ENCODE measurements at places on chromosomes 5 and 9. TPM values are rescaled to one million over a fixed set of nuclear protein-coding genes. Genes with fewer than 3 reads are reported as not detected.

The KDM3B gene
- 64.8 TPM for total RNA-seq

The CAMSAP1 gene
- total RNA-seq: 16.6 TPM

DNA sequence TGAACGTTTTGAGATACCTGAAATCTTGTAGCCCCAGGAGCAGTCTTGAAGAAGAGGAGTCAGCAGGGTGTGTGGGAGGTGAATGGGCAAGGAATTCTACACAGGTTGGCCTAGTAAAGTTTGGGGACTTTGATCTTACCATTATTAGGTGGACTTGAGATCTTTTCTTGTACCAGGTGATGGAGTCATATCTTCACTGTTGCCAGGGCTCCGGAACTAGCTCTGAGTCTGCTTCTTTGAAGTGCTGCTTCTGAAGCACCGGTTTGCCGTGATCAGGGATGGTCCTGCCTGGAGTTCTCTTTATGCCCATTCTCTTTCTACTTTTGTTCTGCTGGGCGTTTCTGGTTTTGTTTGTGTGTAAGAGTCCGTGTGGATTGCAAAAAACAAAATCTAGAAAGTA is 27.4 kb downstream of the RCL1 start:
- no peaks in the 10 kb centered on the region for H3K4me1 ChIP-seq
- H3K27ac ChIP-seq: no peak overlapping the region
- no peaks in the 10 kb centered on the region for H3K27me3 ChIP-seq
- no peaks in the 10 kb centered on the region for H3K36me3 ChIP-seq
- DNase-seq: no peak

The FOXI1 gene
- not detected for total RNA-seq

GRCh38 chr5:103829585-103829984 is 267.0 kb upstream of the NUDT12 start:
- H3K36me3 ChIP-seq: no peaks in the 10 kb centered on the region
- no peaks in the 10 kb centered on the region for H3K4me1 ChIP-seq
- H3K27ac ChIP-seq: no peak overlapping the region
- H3K27me3 ChIP-seq: no peaks in the 10 kb centered on the region
- H3K4me3 ChIP-seq: no peak overlapping the region

DNA sequence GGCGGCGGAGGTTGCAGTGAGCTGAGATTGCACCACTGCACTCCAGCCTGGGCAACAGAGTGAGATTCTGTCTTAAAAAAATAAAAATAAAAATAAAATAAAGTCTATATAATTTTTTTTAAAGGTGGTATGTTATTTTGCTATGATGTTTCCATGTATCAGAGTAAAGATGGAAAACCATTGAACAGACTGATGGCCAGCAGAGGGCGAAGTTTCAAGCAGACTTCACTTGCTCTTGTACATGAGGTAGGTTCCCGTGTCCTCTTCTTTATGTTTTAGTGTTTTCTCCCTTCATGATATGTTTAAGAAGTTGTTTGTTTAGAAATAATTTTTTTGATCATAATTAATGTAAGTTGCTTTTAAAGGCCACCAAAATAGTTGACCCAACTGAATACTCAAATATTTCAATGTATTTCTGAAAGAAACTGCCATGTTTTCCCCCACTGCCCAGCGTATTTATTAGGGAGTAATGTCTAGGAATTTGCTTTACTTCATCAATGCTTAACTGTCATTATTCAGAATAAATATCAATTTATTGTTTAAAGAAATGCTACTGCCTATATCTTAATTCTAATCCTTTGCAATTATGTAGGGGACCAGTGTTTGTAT is 146.4 kb downstream of the HACD4 start:
- peak; percentile 16 for DNase-seq
- H3K4me3 ChIP-seq: no peak overlapping the region
- H3K27ac ChIP-seq: no peak overlapping the region
- H3K36me3 ChIP-seq: no peaks in the 10 kb centered on the region

The TMEM232 gene
- 2.1 TPM for total RNA-seq

- H3K27me3 ChIP-seq: peaks cover 38% of the 10 kb centered on the region
- H3K27ac ChIP-seq: no peak overlapping the region
- no peak for DNase-seq
- H3K4me3 ChIP-seq: no peak overlapping the region
Observed at GRCh38 chr5:151630088-151630487, 39.0 kb upstream of the FAT2 start.

DNA sequence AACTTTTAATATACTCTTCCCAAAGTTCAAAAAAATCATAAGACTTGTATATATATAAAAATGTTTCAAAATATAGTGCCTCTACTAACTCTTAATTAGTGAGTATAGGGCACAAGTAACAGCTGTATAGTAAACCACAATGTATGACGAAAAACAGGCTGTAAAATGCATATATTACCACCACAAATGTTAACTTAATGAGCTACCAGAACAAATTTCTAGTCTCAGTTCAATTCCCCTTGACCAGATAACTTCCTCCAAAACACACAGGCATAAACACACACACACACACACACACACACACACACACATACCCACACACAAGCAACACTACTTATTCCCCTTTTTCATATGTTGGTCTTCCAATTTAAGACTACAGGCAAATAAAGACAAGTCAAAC is 78.8 kb downstream of the FBXL17 start:
- H3K4me3 ChIP-seq: no peak overlapping the region
- H3K27ac ChIP-seq: no peak overlapping the region
- no peaks in the 10 kb centered on the region for H3K27me3 ChIP-seq
- H3K4me1 ChIP-seq: no peaks in the 10 kb centered on the region

- no peak for DNase-seq
- H3K27me3 ChIP-seq: no peaks in the 10 kb centered on the region
- no peaks in the 10 kb centered on the region for H3K4me1 ChIP-seq
- no peak overlapping the region for H3K27ac ChIP-seq
- no peak overlapping the region for H3K4me3 ChIP-seq
Observed at GRCh38 chr5:14017904-14018303, 73.4 kb upstream of the DNAH5 start.

- H3K4me1 ChIP-seq: no peaks in the 10 kb centered on the region
- DNase-seq: no peak
- no peaks in the 10 kb centered on the region for H3K27me3 ChIP-seq
- no peaks in the 10 kb centered on the region for H3K36me3 ChIP-seq
Observed at GRCh38 chr5:25618821-25619220, 974.0 kb upstream of the CDH10 start.

DNA sequence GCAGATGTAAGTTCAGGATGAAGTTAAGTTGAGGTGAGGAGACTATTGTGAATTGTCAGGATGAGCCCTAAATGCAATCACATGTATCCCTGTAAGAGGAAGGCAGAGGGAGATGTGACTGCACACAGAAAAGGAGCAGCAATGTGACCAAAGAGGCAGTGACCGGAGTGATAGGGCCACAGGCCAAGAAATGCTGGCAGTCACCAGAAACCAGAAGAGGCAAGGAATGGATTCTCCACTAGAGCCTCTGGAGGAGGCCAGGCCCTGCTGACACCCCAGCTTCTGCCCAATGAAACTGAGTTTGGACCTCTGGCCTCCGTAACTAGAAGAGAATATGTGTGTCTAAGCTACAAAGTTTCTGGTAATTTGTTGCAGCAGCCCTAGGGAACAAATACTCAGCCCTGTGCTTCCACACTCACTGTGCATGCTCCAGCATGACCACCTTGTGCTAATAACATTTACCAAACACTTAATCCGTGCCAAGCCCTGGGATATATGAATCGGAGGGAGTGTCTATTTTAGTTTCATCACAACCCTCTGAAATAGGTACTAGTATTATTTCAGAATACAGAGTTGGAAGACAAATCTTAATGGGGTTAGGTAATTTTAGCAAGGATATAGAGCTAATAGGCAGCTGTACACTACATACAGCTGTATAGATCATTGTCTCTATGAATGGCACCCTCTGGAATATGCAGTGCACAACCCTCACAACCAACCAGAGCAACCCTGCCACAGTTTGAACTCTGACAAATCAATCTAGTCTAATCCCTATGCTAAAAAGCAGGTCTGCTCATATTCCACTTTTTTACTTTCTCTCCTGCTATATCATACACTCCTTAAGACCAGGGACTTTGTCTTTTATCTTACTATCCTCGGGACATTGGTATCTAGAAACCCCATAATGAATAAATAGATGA is 7.8 kb upstream of the GPX8 start:
- DNase-seq: no peak
- no peaks in the 10 kb centered on the region for H3K36me3 ChIP-seq
- no peak overlapping the region for H3K4me3 ChIP-seq
- peaks cover 26% of the 10 kb centered on the region for H3K4me1 ChIP-seq
- H3K27me3 ChIP-seq: no peaks in the 10 kb centered on the region

DNA sequence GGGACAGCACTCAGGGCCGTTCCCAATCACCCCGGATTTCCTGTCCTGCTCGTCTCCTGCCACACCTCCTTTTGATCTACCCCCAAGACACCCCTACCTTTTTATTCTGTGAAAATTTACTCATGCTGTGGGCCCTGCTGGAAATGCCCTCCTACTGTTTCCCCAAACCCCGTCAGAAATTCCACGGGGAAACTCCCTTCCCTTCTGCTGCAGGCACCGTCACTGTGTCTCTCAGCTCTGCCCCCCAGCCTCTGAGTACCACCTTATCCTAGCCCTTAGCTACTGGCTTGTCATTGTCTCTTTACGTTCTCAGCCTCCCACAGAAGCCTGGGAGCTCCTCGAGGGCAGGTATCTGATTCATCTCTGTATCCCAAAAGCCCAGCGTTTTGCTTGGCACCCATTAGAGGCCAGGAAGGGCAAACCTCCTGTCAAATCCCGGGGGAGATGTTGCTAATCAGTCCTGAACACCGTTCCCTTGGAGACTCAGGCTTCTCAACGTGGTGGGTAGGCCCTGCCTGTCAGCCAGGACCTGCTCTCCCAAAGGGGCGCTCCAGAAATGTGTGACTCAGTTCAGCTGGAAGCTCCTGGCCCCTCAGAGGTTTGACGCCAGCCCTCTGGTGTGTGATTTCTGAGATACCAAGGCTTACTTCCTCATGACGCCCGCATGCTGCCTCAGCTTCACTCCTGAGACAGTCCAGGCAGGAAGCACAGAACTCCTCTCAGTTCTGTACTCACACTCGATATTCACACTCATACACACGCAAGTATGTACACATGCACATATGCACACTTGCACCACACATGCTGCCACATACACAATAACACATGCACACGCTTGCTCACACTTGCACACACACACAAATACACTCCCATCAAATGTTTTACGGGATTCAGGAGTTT is 50.7 kb upstream of the GRHPR start:
- no peak overlapping the region for H3K4me3 ChIP-seq
- no peak for DNase-seq
- H3K27me3 ChIP-seq: no peaks in the 10 kb centered on the region
- no peaks in the 10 kb centered on the region for H3K4me1 ChIP-seq

The PITX1 gene
- 25.0 TPM for total RNA-seq

The KIF3A gene
- 12.1 TPM for total RNA-seq
